ENCODE measurements at places on chromosomes 16 and 17. TPM values are rescaled to one million over a fixed set of nuclear protein-coding genes. Genes with fewer than 3 reads are reported as not detected.
A peak's percentile ranks its signal among the peaks of the same experiment; 100 is the strongest.

Gene NPIPA3
- 3.2 TPM for total RNA-seq

Gene RAB37
- 3.0 TPM for total RNA-seq

Gene FOXL1
- total RNA-seq: 5.5 TPM

GRCh38 chr16:9567666-9568065, 476.2 kb downstream of the HAPSTR1 start:
- DNase-seq: no peak
- H3K27me3 ChIP-seq: no peaks in the 10 kb centered on the region
- H3K4me1 ChIP-seq: no peaks in the 10 kb centered on the region
- no peaks in the 10 kb centered on the region for H3K36me3 ChIP-seq
- H3K4me3 ChIP-seq: no peak overlapping the region

- DNase-seq: no peak
- no peak overlapping the region for H3K27ac ChIP-seq
- H3K4me1 ChIP-seq: peaks cover 31% of the 10 kb centered on the region
- H3K36me3 ChIP-seq: peaks cover 27% of the 10 kb centered on the region
- H3K4me3 ChIP-seq: no peak overlapping the region
These were observed 28.2 kb downstream of the AXIN2 start for GRCh38 chr17:65533056-65533745.

GRCh38 chr17:67879662-67880061, 54.4 kb downstream of the BPTF start:
- no peaks in the 10 kb centered on the region for H3K4me1 ChIP-seq
- peaks cover 28% of the 10 kb centered on the region for H3K36me3 ChIP-seq
- H3K4me3 ChIP-seq: no peak overlapping the region
- no peaks in the 10 kb centered on the region for H3K27me3 ChIP-seq

- no peak overlapping the region for H3K27ac ChIP-seq
- H3K36me3 ChIP-seq: no peaks in the 10 kb centered on the region
- H3K27me3 ChIP-seq: no peaks in the 10 kb centered on the region
- DNase-seq: no peak
These were observed 16.3 kb downstream of the PIK3R5 start for GRCh38 chr17:8949061-8949661.

DNA sequence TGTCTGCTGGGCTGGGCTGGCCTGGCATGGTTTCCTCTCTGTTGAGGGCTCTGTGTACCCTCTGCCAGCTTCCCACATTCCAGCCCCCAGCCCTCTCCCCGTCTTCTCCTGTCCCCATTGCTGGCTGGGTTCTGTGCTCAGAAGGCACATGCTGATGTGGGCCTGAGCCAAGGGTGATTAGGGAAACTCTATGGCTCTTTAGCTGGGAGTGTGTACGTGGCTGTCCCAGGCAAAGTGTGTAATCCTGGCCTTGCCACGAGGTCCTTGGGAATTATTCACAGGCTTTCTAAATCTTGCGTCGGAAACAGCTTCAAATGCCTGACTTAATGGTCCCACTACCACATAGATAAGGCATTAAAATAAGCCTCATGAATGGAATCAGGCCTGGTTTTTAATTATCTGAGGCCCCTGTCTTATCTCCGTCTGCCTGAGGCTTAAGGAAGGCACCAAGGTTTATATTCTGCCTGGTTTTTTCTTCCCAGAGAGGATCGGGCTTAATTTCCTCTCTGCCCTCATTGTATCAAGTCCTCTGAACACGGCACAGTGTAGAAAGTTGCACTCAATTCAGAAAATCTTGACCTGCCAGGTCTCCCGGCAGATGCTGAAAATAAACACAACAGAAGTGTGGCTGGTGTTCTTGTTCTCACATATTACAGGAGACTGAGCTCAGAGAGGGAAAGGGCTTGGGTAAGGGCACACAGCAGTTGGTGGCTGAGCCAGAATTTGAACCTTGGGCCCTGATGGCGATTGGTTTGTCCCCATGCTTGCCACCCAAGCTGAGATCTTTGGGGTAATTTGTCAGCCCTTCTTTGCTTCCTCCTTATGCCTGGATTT, 52.9 kb upstream of the LGALS9 start:
- peaks cover 7% of the 10 kb centered on the region for H3K36me3 ChIP-seq
- peak overlapping the region; percentile 97 for H3K27ac ChIP-seq
- H3K4me1 ChIP-seq: peaks cover 37% of the 10 kb centered on the region
- no peaks in the 10 kb centered on the region for H3K27me3 ChIP-seq
- peak overlapping the region; percentile 49 for H3K4me3 ChIP-seq

- no peak overlapping the region for H3K27ac ChIP-seq
- no peaks in the 10 kb centered on the region for H3K27me3 ChIP-seq
- no peaks in the 10 kb centered on the region for H3K36me3 ChIP-seq
- DNase-seq: peak; percentile 38
- H3K4me1 ChIP-seq: 0 out of 2 replicates have a peak, but pooled peaks cover 5% of the 10 kb centered on the region
These were observed 1.4 kb upstream of the ABR start for GRCh38 chr17:1180958-1181752.

DNA sequence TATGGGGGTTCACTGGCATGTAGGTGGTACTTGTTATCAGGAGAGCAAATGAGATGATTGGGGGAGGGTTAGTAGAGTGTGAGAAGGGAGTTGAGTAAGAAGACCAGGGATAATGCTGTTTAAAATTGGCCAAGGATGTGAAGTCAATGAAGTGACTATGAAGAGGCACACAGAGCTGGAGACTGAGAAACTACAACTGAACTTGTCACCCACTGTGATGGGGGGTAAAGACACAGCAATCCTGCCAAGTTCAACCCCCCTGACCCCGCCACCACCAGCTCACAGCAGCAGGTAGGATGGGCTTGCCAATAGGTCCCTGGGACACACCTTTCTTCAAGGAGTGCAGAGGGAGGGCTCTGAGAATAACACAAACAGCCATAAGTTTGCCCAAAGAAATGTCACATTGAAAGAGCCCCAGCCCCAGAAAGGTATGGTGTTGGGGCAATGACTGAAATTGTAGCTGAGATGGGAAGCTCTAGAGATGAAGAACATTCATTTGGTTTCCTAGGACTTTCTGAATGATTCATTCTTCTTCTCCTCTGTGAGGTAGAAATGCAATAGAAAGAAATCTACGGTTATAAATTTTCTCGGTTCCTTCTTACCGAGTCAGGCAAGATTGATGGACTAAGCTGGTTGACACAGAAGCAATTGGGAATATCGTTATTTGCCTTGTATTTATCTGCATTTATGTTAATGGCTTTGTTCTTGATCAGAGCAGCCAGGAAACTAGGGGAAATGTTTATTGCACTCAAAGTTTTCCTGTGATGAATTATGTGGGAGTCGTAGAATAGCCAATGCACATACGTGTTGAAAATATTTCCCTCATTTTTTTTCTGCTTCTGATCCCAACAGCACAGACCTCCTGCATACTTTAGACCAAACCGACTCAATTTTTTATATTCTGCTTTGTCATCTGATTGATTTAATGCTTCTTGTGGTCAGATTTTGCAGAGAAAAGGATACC, 595.2 kb upstream of the CDH11 start:
- no peak overlapping the region for H3K27ac ChIP-seq
- H3K4me1 ChIP-seq: no peaks in the 10 kb centered on the region
- no peaks in the 10 kb centered on the region for H3K36me3 ChIP-seq
- DNase-seq: no peak
- no peaks in the 10 kb centered on the region for H3K27me3 ChIP-seq
- H3K4me3 ChIP-seq: no peak overlapping the region

DNA sequence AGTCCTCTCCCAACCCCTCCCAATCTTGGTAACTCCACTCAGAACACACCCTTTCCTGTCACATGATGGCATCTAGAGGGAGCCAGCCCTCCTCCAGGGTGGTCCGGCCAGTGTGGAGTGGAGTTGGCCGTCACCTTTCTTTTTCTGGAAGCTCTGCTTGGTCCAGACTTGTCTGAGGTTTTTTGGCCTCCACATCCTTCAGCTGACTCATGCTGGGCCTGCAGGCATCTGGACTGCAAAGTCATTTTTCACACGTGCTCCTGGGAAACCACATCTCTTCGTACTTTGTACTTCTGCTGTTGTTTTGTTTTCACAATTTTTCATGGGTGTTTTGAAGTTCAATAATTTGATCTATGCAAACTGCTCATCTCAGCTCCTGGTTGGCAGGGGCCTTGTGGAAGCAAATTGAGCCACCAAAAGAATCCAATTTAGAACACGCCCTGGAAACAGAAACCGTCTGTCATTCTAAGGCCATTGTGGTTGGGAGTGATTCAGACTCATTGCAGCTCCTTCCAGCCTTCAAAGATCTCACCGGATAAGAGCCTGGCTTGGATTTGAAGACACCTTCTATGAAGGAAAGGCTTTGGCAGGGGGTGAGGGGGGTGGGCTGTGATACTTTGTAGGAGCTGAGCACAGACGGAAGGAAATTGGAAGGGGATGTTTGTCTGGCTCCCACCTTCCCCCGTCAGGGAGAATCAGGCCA, 42.4 kb upstream of the NF1 start:
- H3K27me3 ChIP-seq: no peaks in the 10 kb centered on the region
- H3K36me3 ChIP-seq: no peaks in the 10 kb centered on the region
- peak overlapping the region; percentile 29 for H3K4me3 ChIP-seq
- DNase-seq: peak; percentile 89

DNA sequence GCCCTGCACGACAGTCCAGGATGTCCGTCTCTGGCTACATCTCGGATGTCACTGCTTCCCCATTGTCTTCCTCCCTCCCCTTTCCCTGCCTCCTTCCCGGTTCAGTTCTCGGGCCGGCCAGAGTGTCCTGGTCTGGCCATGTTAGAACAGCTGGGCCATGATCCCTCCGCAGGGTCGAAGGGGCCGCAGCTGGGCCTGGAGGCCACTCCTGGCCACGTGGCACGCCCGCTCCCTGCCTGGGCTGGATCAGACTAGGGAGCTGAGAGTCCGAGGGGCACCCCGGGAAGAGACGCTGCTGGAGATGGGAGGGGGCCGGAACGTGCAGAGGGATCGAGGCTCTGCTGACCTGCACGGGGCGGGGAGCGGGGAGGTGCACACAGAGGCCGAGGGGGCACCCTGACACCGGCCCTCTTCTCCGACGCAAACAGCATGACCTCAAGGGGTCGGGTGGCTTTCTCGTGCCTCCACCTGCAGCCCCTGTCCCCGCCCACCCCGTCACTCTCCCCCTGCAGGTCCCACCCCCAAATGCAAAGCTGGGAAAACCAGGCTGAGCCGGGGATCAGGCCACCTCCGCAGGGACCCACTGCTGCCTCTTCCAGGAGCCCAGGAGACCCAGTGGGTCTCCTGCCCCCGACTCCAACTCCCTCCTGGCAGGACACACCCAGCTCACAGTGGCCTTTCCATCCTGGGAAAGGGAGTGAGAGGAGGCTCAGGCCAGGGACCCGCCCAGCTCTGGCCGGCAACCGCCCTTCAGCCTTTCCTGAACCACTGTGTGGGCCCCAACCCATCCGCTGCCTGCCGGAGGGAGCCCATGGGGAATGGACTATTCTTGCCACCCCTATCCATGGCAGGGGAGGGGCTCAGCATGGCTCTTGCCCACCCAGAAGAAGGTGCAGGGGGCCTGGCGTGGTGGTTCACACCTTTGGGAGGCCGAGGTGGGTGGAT, 38.5 kb downstream of the CTU2 start:
- no peak overlapping the region for H3K4me3 ChIP-seq
- H3K4me1 ChIP-seq: peaks cover 32% of the 10 kb centered on the region
- no peaks in the 10 kb centered on the region for H3K27me3 ChIP-seq
- no peak for DNase-seq
- no peak overlapping the region for H3K27ac ChIP-seq
- no peaks in the 10 kb centered on the region for H3K36me3 ChIP-seq

DNA sequence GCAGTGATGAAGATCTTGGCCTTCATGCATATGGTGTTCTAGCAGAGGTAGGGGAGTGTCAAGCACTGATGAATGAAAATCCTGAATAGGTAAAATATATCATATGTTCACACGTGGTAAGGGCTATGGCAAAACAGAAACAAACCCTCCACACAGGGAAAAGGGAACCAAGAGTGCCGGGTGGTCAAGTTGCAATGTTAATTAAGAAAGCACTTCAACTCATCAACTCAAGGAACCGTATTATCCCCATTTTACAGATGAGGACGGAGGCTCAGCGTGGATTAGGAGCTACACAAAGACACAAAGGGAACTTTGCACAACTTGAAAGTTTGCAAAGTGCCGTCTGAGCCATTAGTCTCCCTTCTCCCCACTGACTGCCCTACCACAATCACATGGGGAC, 28.1 kb upstream of the MEOX1 start:
- no peak overlapping the region for H3K4me3 ChIP-seq
- no peaks in the 10 kb centered on the region for H3K36me3 ChIP-seq
- no peak overlapping the region for H3K27ac ChIP-seq

DNA sequence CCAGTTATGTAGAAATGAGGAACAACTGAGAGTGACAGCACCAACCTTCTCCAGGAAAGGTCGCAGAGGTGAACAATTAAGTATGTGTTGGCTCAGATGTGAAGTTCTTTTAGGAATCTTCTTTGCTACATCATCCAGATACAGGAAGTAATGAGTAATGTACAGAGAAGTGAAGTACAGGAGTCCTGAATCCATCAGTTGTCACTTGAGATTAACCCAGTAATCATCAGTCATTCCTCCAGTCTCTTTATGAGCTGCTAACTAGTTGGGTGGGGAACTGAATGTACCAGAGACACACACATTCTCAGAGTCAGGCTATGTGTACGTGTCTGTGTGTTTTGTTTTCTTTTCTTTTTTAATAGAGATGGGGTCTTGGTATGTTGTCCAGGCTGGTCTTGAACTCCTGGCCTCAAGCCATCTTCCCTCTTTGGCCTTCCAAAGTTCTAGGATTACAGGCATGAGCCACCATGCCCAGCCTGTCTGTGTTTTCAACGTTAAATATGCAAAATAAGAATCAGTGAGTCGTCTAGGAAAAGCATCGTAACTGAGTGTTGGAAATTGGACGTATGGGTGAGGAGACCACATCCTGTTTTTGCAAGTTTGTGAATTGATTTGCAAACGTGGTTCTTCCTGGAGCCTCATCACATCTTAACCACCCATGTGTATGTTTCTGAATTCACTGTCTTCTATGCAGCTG, 19.9 kb downstream of the ZNF200 start:
- no peaks in the 10 kb centered on the region for H3K4me1 ChIP-seq
- no peaks in the 10 kb centered on the region for H3K36me3 ChIP-seq
- no peak overlapping the region for H3K4me3 ChIP-seq
- no peak overlapping the region for H3K27ac ChIP-seq

GRCh38 chr17:74097450-74098135, 105.9 kb upstream of the RPL38 start:
- H3K36me3 ChIP-seq: no peaks in the 10 kb centered on the region
- H3K27ac ChIP-seq: no peak overlapping the region
- no peak for DNase-seq
- no peak overlapping the region for H3K4me3 ChIP-seq

DNA sequence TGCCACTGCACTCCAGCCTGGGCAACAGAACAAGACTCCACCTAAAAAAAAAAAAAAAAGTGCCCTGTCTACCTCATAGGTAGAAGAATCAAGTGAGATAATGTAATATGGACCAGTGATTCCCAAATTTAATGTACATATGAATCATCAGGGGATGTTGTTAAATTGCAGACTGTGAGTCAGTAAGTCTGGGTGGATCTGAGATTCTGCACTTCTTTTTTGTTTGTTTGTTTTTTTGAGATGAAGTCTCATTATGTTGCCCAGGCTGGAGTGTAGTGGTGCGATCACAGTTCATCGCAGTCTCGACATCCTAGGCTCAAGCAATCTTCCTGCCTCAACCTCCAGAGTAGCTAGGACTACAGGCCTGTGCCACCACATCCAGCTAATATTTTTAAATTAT, 31.6 kb downstream of the HOXB1 start:
- no peak for DNase-seq
- peaks cover 51% of the 10 kb centered on the region for H3K4me1 ChIP-seq
- no peaks in the 10 kb centered on the region for H3K27me3 ChIP-seq
- no peak overlapping the region for H3K27ac ChIP-seq

Measured in SJCRH30 (cell line).